ENCODE measurements at places on chromosomes 7 and 10. TPM values are rescaled to one million over a fixed set of nuclear protein-coding genes. Genes with fewer than 3 reads are reported as not detected.

DNA sequence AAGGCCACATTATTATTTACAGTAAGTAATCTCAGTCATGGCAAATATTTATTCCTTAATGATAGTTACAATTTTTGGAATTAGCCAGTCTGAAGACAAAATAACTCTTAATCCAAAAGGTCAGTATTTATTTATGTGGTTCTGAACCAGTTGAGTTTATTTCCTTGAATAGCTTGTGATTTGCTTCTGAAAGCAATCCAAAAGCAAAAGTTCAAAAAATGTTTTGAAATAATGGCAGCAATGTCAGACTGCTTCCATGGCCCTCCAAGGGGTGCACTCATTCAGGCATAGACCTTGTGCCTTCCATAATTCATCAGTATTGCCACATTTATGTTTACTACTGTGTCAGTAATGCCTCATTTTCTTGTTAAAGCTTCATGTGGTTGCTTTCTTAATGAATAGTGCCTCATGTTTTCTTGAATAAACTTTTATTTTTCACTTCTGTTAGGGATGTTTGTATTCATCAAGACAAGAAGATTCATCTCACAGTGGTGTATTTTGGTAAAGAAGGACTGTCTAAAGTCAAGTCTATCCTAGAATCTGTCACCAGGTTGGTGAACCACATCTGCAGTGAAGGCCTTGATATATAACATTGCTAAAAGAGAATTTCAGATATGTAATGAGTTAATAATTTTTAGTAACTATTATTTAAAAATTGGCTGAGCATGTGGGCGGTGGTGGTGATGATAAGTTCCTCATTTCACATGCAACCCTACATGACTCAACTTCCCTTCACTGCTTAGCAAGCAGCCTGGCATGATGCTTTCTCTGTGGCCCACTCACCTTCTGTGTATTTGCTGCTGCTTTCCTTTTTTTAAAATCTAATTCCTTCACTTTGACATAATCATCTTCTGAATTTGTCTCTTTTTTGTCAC lies 22.0 kb downstream of the CSGALNACT2 start:
- no peak for DNase-seq

- no peak for DNase-seq
These were observed 67.1 kb upstream of the ANKRD1 start for GRCh38 chr10:90988024-90988423.

DNA sequence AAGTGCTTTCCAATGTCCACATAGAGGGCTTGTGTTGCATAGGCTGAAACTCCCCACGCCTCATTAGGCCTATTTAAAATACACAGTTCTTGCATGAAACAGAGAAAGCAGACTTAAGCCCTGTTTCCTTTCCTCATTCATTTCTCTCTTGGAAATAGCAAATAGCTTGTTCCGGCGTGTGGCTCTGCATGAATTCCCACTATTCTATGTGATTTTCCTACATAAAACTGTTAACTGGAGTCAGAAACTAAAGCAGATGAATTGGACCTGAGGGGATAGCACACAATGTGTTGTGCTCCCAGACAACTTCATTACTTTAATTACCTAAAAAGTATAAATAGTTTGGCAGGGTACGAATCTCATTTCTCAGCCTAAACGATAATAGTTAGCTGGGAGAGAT lies 981.5 kb downstream of the SORCS1 start:
- DNase-seq, result no peak

GRCh38 chr7:75048435-75049379 lies 24.9 kb downstream of the RCC1L start:
- DNase-seq, result no peak

TMEM229A gene
- total RNA-seq, result 1.7 TPM

GRCh38 chr10:85542936-85543730 lies 823.5 kb downstream of the GRID1 start:
- no peak for DNase-seq

DNA sequence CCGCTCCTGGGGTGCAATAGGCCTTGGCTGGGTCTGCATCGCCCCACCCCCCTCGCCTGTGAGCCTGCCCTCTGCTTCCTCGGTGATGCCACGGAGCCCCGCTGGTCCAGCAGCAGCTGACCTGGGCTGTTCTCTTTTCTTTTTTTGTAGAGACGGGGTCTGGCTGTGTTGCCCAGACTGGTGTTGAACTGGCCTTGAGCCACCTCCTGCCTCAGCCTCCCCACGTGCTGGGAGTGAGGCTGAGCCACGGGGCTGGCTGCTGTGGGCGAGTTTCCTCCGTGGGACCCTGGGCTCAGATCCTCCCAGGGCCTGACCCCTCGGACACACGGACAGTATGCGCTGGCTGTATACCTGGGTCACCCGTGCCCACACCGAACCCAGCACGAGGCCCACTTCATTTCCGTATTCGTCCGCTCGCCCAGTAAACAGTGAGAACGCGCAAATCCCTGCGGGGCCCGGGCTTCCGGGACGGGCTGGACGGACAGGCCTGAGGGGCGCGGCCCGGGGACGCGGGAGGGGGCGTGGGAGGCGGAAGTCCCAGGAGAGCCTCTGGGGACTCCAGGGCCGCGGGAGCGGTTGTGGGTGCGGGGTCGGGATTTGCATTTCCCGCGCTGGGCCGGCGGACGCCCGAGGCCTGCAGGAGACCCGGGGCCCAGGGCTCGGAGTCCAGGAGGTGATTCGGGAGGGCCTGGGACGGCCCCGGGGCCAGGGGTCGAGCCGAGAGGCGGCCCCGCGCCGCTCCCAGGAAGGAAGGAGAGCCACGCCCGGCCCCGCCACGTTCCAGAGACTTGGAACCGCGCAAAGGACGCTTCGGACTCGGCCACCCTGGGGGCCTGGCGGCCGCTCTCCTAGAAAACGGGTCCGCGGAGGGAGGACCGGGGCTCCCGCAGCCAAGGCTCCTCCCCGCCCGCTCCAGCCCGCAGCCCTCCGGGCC lies 57.7 kb upstream of the DNAJB6 start:
- no peak for DNase-seq
